Body of pancreas (tissue), 4 donors: ENCODE measurements at places on chromosomes 16 and 17. TPM values are rescaled to one million over a fixed set of nuclear protein-coding genes. Genes with fewer than 3 reads are reported as not detected.

GRCh38 chr17:61536422-61536955, 54.5 kb downstream of the NACA2 start:
- DNase-seq: no peak

DNA sequence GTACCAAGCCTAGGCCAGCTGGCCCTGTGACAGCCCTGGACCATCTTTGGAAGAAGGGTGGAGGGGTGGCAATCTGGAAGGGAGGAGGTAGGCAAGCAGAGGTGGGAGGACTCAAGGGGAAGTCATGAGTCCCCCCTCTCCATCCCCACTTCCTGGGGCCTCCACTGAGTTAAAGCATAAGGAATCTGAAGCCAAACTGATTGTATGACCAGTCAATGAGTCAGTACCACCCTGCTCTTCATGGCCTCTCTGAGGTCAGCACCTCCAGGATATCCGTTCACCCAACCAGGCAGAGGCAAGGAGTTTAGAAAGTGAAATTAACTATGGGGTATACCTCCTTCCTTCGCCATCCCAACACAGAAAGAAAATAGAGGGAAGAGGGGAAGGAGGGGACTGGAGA, 272.7 kb downstream of the SOX9 start:
- DNase-seq: no peak

DNA sequence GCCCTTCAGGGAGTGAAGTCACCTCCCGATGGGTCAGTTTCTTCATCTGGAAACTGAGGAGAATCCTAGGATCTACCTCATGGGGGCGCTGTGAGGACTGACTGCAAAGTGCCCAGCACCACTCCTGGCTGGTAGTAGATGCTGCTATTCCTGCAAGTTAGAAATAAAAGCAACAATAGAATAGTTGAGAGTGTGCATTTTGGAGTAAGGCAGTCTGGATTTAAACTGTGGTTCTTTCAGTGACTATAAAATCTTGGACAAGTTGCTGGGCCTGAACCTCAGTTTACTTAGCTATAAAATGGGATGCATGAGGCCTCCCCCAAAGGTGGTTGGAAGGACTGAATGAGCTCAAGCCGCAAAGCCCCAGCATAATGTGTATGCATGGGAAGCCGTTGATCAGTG, 70.6 kb downstream of the CYB5B start:
- no peak for DNase-seq

- no peak for DNase-seq
Measured at GRCh38 chr17:19336938-19337711, 25.4 kb downstream of the B9D1 start.

The FA2H gene
- total RNA-seq: 3.3 TPM

The RUNDC3A gene
- total RNA-seq: not detected

The LGALS9 gene
- 6.3 TPM for total RNA-seq

DNA sequence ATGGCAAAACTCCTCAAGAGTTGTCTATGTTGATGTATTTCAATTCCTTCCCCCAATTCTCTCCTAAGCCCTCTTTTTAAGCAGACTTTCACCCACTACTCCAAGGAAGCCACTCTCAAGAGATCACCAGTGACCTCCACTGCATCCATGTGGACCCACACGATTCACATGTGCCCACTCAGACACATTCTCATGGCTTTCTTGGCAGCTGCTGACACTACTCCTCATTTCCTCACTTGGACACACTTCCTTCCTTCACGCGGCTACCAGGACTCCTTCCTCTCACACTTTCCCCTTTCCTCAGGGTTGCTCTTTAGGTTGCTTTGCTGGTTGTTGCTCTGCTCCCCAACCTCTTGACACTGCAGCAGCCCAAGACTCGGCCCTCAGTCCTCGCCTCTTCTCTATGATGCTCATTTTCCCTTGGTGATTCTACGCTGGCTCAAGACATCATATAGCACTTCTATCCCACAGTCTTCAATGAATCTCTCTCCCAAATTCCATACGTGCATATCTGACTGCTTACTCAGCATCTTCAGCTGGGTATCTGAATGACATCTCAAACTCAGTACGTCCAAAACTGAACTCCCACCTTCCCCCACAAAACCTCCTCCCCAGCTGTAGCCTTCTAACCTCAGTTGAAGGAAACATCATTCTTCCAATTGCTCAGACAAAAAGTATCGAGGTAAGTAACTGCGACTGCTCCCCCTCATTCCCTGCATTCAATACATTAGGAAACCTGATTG, 28.2 kb downstream of the HELZ start:
- no peak for DNase-seq

GRCh38 chr16:10564591-10564990, 15.8 kb downstream of the EMP2 start:
- no peak for DNase-seq

DNA sequence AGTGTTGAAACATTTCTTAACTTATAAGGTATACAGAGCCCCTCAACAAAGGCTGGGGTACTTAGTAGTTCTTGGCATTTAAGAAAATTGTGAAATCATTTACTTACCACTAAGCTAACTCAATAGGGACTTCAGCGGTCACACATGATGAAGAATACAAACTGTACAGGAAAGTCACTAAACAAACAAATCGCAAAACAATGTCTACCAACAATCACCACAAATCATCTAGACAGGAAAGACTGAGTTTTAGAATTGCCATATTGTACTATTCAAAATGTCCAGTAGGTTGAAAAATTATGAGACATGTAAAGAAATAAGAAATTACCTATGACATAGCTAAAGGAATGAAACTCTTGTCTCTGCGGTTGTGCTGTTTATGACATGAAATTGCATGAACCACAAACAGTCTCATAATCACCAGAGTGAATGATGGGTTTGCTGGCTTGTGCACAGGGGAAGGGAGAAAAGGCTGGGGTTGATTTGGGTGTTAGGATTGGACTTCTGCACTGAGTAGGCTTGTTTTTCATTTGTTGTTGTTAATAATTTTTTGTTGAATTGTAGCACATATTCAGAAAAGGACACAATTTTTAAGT, 441.1 kb upstream of the MON1B start:
- no peak for DNase-seq

DNA sequence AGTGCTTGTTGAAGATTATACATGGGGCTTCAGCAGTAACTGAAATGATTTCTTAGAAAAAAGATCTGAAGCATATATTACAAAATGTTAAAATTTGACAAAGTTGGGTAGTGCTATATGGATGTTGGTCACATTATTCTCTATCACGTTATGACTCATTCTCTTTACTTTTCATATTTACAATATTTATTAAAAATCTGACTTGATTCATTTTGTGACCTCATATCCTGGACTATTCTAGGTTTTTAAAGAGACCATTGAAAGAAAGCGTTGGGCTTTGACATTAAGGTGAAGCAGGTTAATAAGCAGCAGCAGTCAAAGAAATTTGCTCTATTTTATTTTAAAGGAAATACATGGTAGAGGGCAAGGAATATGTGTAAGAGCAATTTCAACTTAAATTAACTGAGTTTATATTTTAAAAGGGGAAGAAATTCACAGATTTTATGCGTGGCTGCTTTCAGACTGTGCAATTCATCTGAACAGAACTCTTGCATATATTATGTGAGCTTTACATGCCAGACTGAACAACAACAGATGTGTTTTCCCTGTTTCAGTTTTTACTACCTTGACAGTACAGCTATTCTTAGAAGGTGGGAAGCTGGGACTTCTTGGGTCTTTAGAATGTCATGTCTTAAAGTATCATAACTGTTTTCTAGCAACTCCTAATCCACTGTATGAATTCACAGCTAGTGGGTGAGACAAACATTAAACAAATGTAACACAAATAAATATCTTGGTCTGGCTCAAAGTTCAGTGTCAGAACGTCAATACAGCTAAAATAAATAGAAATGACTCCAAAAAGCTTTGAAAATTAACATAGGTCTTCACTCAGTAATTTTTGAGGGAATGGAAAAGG, 10.4 kb upstream of the FAM20A start:
- DNase-seq: no peak

GRCh38 chr16:66562409-66562808, 3.8 kb upstream of the CMTM1 start:
- no peak for DNase-seq

The B9D1 gene
- total RNA-seq: 10.4 TPM

GRCh38 chr17:57135026-57135788, 50.2 kb downstream of the AKAP1 start:
- DNase-seq: no peak

DNA sequence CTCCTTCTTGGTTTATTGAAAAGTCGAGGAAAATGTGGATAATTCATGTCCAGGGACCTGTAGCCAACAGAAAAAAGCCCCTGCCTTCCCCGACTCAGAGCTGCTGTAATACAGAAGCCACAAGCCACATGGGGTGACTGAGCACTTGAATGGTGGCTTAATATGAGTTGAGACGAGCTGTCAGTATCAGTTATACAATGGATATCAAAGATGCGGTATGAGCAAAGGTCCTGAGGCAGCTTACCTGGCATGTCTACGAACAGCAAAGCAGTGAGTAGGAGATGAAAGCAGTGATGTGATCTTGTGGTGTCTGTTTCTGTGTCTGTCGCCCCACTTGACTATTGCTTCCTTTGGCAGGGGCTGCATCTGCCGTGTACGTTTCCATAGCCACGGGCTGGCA, 12.2 kb upstream of the RMI2 start:
- no peak for DNase-seq

The FSCN2 gene
- total RNA-seq: 13.5 TPM

The WNT9B gene
- not detected for total RNA-seq

The KRTAP4-3 gene
- total RNA-seq: not detected

DNA sequence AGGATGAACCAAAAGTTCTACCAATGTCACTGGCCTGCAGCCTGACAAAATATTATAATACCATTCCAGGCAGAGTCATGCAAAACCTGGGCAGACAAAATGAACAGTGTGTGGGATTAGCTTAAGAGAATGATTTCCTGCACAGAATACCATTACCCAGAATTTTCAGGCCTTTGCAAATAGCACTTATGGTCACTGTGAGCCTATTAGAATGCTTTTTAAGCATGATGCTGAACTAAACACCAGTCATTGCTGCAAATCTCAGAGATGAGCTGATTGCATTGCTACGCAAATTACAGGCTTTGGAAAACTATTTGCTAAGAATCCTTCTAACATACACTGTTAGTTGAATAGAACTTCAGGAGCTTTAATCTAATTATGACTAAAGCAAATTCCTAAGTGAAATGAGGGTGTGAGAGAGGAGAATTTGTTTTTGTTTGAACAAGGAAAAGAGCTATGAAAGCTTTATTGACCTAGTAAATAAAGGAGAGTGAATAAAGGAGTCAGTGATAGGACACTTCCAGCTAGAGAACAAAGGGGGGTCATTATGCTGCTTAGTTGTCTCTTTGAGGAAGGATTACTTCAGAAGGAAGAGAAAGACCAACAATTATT, 398.8 kb downstream of the HS3ST3B1 start:
- DNase-seq: no peak

- DNase-seq: no peak
Measured at GRCh38 chr16:49866595-49867071, 10.7 kb upstream of the ZNF423 start.

DNA sequence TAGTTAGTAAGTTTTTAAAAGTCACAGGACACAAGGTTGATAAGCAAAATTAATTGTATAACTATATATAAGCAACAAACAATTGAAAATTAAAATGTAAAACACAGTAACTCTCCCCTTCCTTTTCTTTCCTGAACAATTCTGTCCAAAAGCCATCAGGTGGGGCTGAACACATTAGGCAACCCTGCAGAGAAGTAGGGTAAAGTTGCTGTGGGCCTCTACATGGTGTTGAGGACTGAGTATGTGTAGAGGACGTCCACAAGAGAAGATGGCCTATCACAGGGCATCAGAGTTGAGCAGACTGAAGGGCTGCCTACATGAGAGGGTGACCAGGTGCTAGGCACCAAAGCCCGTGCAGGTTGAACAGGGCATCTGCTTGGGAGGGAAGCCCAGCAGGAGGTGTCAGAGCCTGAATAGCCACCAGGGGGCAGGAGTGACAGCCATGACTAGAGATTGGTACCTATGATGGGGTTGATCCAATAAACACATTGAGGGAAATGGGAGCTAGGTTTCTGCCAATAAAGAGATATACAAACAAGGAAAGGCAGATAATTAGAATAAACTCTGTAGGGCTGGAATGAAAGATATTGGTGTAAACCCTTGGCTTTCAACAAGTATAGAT, 415.1 kb downstream of the NPIPA8 start:
- DNase-seq: no peak
